ENCODE measurements at places on chromosomes 3 and 15.

GRCh38 chr3:10520072-10520471 is 14.7 kb upstream of the ATP2B2 start:
- DNase-seq: no peak

DNA sequence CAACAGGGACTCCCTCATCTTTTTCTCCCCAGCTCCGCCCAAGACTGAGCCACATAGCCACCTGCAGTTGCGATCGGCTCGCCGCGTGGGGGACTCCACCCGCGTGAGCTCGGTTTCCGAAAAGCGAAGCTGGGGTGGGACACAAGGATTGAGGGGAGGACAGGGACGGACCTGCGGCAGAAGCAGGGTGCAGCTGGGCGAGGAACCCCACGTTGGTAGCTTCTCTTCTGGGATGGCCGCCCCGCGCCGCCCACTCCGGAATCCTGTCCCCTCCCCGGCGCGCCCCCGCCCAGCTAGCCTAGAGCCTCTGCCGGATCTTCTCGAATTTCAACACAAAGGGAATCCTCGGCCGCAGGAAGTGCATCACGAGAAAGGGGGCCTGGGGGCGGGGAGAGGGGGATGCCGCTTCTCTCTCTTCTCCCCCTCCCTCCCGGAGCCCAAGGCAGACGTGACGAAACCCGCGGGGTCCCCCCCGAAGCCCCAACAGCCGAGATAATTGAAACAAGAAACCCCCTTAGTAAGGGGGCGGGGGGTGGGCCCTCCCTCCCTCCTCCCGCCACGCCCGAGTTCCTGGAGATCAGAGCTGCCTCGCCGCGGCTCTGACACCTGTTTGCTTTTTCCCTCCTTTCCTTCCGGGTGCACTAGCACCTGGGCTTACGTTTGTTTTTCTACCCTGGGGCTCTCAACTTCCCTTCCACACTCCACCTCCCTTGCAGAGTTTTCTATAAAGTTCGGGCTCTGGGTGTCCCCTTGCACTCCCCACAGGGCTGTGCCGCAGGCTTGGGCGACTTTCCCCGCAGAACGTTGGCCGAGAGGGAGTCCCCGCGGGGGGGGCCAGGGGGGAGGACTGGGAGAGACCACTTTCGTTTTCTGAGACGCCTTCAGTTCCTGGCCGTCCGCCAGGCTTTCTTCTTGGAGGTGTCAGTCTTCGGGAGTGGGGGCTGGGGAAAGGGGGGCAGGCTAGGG is 1.3 kb upstream of the KCNH8 start:
- DNase-seq: peak; percentile 11

GRCh38 chr15:82808634-82809041 is 790 bp upstream of the WHAMM start:
- DNase-seq: no peak

DNA sequence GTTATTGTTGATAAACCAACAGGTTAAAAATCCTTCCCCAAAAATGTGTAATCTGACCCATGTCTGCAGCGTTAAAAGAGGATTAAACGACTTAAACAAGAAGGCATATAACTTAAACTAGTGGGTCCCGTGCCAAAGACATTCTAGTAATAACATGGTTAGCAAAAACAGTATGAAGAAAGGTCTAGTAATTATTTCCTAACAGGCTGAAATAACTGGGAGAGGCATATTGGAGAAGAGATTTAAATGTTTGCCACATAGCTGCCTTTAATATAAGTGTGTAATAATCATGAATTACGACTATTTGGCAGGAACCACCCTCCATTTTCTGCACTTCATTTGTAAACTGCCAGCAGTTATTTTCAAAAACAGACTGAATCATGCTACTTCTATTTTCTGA is 67.7 kb upstream of the CSPG5 start:
- DNase-seq: no peak

DNA sequence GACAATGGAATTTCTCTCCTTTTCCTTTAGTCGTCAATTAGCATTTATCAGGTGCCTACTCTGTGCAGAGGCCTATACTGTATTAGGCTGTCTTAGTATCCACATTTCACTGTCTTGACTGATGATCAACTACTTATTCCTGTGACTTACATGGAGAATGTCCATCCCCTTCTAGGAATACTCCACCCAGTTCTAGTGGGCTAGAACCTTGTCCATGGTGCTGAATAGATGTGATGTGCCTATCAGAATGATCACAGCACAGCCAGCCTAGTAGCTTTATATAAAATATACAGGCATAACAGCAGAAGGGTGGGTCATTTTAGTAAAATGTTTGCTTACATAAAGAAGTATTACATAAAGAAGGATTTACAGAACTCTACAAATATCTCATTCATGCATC is 621.4 kb downstream of the PDCD6IP start:
- no peak for DNase-seq

- no peak for DNase-seq
These were observed 53.2 kb upstream of the PPARG start for GRCh38 chr3:12235691-12236090.

- no peak for DNase-seq
These were observed 239.9 kb downstream of the NFKBIZ start for GRCh38 chr3:102089239-102089638.

- no peak for DNase-seq
These were observed 27.6 kb downstream of the SLC6A6 start for GRCh38 chr3:14430053-14430452.

GRCh38 chr3:186152361-186152798 is 43.5 kb upstream of the ETV5 start:
- DNase-seq: no peak

- DNase-seq: no peak
These were observed 106.7 kb downstream of the MYO5A start for GRCh38 chr15:52422001-52422400.
